Smooth muscle cell of the pulmonary artery (primary cell): ENCODE measurements at places on chromosomes 11 and 22. TPM values are rescaled to one million over a fixed set of nuclear protein-coding genes. Genes with fewer than 3 reads are reported as not detected.

The C11orf87 gene
- 0.20 and 1.9 TPM in 2 replicates for total RNA-seq

The OR8I2 gene
- total RNA-seq = not detected in 2 replicates

The DBX1 gene
- not detected in 2 replicates for total RNA-seq

The APOL4 gene
- 0.07 and 0.39 TPM in 2 replicates for total RNA-seq

The MTNR1B gene
- not detected in 2 replicates for total RNA-seq

The F2 gene
- total RNA-seq = not detected in 2 replicates

The CDC42BPG gene
- 0.07 and 0.13 TPM in 2 replicates for total RNA-seq

The WNT7B gene
- total RNA-seq = not detected in 2 replicates

The NTM gene
- total RNA-seq = 64.2 and 65.2 TPM in 2 replicates

The DDIAS gene
- 1.7 and 2.2 TPM in 2 replicates for total RNA-seq

The SORL1 gene
- 1.3 and 11.8 TPM in 2 replicates for total RNA-seq

The MS4A4A gene
- not detected in 2 replicates for total RNA-seq

The BTG4 gene
- total RNA-seq = not detected in 2 replicates

The ACR gene
- not detected in 2 replicates for total RNA-seq

The MFRP gene
- not detected in 2 replicates for total RNA-seq

The GPR83 gene
- not detected in 2 replicates for total RNA-seq

The OR52N2 gene
- not detected in 2 replicates for total RNA-seq

The LRRC56 gene
- 0.52 and 1.1 TPM in 2 replicates for total RNA-seq

The OR8H3 gene
- not detected in 2 replicates for total RNA-seq

The TRAF6 gene
- 8.8 and 9.2 TPM in 2 replicates for total RNA-seq

The POU2AF3 gene
- total RNA-seq = not detected in 2 replicates

The YPEL1 gene
- 1.2 and 1.6 TPM in 2 replicates for total RNA-seq

The C1QTNF4 gene
- 0.07 and 0.17 TPM in 2 replicates for total RNA-seq

The MOV10L1 gene
- 1.5 and 1.7 TPM in 2 replicates for total RNA-seq

The HOATZ gene
- total RNA-seq = not detected in 2 replicates

The PPP1CA gene
- total RNA-seq = 102 and 108 TPM in 2 replicates

The TIMP3 gene
- 195 and 249 TPM in 2 replicates for total RNA-seq

The OR51A4 gene
- total RNA-seq = not detected in 2 replicates

The AIFM3 gene
- total RNA-seq = 0.52 and 0.56 TPM in 2 replicates
